Caco-2 (cell line): ENCODE measurements at places on chromosomes 13 and 19. TPM values are rescaled to one million over a fixed set of nuclear protein-coding genes. Genes with fewer than 3 reads are reported as not detected.

The ZNF729 gene
- total RNA-seq = not detected in 2 replicates

The CCDC9 gene
- 43.1 and 44.3 TPM in 2 replicates for total RNA-seq

The RAB20 gene
- 37.9 and 40.1 TPM in 2 replicates for total RNA-seq

The RLN3 gene
- not detected in 2 replicates for total RNA-seq

The ADAMTS10 gene
- 0.44 and 0.77 TPM in 2 replicates for total RNA-seq
